ENCODE measurements at places on chromosomes 1 and 21.

DNA sequence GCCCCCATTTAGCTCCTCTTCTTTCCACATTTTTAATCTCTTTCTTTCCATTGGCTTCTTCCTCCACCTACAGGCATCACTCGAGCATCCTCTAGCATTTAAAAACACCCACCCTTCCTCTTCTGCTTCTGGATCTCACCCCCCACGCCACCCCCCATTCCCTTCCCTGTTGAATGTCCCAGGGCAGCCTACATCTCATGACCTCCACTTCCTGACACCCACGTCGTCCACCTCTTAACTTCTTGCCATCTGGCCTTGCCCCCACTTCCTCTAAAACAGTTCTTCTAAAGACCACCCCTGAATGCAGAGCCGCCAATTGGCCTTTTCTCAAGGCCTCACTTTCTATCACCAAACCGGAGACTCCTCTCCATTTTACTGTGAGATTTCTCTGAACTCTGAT, 6.1 kb upstream of the ETNK2 start:
- DNase-seq: no peak

- DNase-seq: no peak
Observed at GRCh38 chr1:5731110-5731423, 261.2 kb downstream of the NPHP4 start.

DNA sequence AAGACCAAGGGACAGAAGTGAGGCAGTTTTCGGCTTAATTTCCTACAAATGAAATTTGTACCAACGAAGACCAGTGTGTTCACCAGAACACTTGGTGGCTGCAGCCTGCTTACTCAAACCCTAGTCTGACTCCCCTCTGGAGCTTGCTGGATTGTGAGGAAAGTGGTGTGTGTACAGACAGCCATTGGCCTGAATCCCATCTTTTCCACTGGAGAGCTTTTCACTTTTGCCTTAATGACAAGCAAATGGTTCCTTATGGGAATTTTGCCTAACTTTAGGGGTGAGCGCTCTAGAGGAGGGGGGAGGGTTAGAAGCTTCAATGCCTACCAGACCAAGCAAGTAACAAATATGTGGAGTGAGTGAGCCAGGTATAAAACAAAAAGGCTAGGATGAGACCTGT, 17.3 kb downstream of the METTL13 start:
- DNase-seq: no peak

GRCh38 chr1:37434292-37435225, 39.8 kb upstream of the ZC3H12A start:
- peak; percentile 53 for DNase-seq

DNA sequence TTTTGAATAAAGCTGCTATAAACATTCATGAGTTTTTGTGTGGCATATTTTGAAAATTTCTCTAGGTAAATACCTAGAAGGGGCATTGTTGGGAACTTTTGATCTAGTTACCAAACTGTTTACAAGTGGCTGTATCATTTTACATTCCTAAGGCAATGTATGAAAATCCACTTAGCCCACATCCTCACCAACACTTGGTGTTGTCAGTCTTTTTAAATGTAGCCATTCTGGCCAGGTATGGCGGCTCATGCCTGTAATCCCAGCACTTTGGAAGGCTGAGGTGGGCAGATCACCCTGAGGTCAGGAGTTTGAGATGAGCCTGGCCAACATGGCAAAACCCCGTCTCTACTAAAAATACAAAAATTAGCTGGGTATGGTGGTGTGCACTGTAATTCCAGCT, 5.9 kb upstream of the KCNE2 start:
- no peak for DNase-seq

GRCh38 chr1:53689736-53690326, 49.1 kb downstream of the GLIS1 start:
- DNase-seq: no peak

- DNase-seq: no peak
Observed at GRCh38 chr1:24770881-24771280, 25.6 kb downstream of the CLIC4 start.

DNA sequence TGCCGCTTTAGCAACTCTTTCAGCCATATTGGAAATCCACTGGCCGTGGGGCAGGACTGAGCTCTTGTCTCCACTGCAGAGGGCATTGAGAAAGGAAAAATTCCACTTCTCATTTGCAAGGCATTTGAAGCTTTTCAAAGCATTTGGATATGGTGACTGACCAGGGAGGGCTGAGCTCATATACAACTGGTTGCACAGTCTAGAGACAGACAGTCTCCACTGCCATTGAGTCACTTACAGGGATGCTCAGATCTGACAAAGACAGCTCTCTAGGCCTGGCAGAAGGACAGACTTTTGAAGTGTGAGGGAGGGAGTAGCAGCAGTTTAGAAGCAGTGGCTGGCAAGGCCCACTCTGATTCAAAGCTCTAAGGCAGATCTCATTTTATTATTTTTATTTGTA, 24.2 kb downstream of the NCF2 start:
- peak; percentile 56 for DNase-seq

DNA sequence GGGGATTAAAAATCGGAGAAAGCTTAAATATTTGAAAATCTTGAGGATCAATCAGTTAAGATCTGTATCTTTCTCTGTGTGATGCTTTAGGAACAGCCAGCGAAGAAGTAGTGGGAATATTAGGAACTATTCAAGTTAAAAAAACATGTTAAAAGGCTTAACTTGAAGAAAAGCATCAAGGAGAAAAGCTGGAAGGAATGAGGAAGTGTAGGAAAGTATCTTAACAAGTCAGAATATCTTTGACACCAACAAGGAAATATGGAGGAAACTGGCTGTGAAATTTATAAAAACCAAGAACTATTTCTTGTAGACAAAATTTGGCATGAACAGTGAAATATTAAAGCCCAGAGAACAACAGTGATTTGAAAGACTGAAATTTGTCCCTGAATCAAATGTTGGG, 60.4 kb downstream of the ATF6 start:
- no peak for DNase-seq

DNA sequence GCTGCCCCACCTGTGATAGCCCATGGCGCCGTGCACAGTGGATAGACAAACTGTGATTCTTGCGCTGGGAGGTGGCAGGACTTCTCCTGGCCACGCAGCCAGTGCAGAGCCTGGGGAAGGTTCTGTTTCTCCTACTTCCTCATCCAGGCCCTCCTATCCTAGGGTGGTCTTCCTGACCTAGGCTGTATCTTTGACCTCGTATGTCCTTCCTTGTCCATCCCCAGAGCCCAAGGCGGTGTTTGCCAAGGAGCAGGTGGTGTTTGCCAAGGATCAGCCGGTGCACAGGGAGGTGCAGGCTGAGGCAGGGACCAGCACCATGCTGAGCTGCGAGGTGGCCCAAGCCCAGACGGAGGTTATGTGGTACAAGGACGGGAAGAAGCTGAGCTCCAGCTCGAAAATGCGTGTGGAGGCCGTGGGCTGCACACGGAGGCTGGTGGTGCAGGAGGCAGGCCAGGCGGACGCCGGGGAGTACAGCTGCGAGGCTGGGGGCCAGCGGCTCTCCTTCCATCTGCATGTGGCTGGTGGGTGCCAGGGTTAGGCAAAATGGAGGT, 63.9 kb downstream of the OBSCN start:
- no peak for DNase-seq

GRCh38 chr21:45150638-45151131, 76.3 kb downstream of the ADARB1 start:
- DNase-seq: no peak

GRCh38 chr1:247409869-247410544, 6.0 kb upstream of the NLRP3 start:
- DNase-seq: no peak

GRCh38 chr21:35559829-35560225, 500.5 kb downstream of the SETD4 start:
- DNase-seq: no peak

GRCh38 chr1:17109892-17110554, 9.2 kb downstream of the PADI2 start:
- DNase-seq: no peak

GRCh38 chr21:31880816-31881215, 8.0 kb downstream of the HUNK start:
- DNase-seq: no peak

DNA sequence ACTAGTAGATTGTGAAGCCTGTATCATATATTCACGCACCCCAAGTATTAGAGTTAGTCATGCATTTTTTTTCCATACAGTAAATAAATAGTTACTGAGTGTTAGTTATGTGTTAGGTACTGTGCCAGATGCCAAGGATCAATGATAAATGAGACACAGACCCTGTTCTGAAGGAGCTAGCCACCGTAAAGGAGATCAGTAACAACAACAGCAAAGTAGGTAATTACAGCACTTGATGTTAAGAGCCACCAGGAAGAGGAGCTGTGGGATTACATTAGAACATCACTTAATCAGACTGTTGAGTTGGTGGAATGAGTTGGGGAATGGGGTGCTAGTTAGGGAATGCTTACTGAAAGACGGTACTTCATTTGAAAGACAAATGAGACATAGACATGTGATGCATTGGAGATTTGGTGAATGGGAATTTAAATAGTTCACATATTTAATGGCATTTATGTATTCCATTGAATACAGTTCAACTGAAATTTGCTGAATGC, 21.0 kb downstream of the PRKAA2 start:
- no peak for DNase-seq

GRCh38 chr1:244576259-244576892, 76.5 kb upstream of the DESI2 start:
- no peak for DNase-seq

DNA sequence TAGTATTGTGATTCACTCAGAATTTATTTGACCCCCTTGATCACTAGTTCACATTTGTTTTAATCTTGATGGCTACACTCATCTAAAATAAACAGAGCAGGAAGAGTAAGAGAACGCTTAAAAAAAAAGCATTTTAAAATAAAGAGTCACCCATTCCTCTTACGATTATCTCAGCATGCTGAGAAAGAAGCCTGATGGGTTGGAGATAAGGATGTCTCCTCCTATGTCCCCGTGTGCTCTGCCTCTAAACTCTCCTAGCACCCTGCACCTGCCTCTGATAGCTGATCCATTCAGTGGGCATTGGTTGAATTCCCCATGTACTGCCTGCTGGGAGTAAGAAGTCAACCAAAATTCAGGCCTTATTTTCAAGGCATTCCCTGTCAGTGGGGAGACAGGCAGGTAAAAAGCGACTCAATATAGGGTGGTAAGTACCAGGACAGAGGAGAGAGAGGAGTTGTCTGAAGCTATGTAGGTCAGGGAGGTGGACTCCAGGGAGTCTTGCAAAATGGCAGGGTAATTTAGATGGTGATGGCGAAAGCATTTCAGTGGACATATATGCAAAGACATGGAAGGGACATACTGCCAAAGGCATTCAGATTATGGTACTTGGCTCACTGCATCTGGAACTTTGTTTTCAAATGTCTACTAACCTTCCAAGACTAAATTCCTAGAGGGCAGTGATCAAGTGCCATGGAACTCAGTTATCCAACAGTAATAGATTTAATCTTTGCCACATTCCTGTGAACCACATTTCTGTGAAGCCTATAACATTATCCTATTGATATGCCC, 18.4 kb downstream of the ELAVL4 start:
- DNase-seq: peak; percentile 15

GRCh38 chr21:24183077-24183476, 1424.2 kb downstream of the MRPL39 start:
- DNase-seq: no peak

- no peak for DNase-seq
Observed at GRCh38 chr1:92975551-92976232, 14.4 kb upstream of the DIPK1A start.

DNA sequence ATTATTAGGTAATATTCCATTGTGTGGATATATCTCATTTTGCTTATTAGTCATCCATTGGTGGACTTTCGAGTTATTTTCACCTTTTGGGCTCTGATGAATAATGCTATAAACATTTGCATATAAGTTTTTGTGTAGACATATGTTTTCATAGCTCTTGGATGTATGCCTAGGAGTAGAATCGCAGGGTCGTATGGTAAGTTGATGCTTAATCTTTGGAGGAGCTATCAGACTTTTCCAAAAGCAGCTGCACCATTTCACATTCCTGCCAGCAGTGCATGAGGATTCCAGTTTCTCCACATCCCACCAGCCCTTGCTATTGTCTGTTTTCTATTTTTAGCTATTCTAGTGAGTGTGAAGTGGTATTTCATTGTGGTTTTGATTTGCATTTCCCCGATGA, 120.3 kb upstream of the TMEM51 start:
- peak; percentile 50 for DNase-seq

DNA sequence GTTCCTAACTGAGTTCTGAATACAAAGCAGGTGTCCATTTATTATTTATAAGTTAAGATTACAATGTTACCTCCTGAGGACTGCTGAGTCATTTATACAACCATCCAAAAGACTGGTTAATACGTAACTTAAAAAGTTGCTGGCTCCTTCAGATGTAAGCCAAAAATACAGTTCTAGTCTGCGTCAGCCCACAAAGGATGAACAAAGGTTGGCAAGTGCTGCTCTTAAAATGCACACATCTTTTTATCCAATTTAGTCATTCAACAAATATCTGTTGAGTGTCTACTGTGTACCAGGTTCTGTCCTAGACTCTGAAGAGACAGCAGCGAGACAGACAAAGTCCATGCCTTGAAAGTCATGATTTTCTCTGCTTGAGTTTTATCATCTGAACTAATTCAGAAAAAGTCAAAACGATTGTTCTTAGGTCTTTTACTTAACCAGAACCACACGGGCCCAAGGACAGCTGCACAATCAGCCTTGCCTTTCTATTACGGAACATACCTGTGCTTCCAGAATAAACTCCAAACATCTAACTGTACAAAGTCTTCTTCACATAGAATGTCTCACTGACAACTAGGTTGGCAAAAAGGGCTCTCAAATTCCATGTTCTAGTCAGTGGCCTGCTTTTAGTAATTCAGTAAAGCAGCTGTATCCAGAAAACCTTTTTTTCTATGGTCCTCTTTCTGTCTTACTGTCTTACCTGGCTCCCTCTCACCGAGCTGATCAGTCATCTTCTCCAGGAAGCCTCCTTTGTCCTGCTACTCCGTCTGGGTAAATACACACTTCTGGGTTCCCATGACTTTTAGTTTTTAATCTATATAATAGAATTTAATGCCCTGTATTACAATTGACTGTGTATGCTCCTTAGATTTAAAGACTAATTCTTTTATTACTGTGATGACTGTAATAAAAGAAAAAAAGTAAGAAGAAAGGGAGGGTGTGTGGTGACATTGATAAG, 15.5 kb upstream of the CNN3 start:
- peak; percentile 96 for DNase-seq

GRCh38 chr1:67683766-67684525, 1.1 kb upstream of the GADD45A start:
- DNase-seq: peak; percentile 66

DNA sequence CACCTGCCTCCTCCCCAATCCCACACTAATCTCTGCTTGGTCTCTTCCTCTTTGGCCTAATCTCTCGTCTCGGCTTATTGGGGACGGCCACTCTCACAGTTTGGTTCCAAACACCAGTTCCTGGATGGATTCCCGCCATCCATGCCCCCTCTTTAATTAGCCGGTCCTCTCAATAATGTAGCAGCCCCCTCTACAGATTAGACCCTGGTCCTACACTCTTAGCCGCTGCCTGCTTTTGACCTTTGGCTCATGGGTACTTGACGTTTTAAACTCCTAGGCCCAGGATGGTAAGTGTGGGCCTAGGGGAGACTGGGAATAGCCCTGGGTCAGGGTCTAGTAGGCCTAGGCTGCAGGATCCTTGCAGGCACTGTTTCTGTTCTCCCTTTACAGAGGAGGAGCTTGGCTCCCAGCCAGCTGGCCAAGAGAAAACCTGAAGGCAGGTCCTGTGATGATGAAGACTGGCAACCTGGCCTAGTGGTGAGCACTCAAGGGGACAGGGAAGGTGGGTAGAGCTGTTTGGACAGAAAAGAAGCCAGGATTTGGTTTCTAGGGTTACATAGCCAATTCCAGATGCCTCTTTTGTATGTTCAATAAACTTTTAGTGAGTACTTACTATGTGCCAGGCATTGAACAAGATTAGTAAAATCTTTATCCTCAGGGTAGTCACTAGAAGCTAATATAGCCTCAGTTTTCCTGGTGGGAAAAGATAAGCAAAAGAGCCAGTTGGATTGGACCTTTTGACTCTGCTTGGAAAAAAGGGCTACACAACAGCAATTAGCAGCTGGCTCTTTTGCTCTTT, 758 bp downstream of the RAD54L start:
- peak; percentile 72 for DNase-seq

All from kidney tubule cell (primary cell).